AG10803 (cell line): ENCODE measurements at places on chromosomes 4 and X.

- peak; percentile 35 for DNase-seq
Observed at GRCh38 chr4:187656959-187657358, 338.6 kb upstream of the ZFP42 start.

GRCh38 chr4:7295911-7296660, 103.7 kb downstream of the SORCS2 start:
- peak; percentile 36 for DNase-seq

DNA sequence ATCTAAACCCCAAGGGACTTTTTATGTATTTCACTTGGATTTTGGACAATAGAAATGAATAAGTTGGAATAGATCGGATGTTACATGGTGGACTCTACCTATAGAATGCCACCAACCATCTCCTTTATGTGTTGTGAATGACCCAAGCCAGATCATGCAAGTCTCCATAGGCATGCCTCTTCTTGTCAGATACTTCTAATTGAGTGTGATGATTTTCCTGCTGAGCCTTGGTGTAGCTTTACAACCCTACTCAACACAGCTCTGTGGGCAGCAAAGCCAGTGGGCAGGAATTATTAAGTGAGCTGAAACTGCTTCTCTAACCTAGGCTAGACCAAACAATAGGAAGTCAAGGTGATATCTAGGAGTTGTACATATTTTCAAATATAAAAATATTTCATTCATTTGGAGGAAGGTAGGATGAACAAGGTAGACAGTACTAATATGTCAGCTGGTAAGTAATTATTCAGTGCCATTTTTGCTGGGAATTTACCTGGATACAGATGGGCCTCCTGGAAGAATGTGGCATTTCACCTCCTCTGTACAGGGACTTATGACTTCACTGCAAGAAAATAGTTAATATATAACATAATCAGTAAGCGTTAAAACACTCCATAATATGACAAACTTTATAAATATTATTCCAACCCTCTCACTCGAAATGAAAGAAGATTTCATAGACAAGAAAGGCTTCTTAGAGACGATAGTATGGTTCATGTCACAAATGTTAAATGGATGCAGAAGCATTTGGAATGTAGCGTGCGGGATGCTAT, 298.0 kb upstream of the FAT1 start:
- no peak for DNase-seq

GRCh38 chr4:8282134-8282641, 12.6 kb downstream of the HTRA3 start:
- DNase-seq: no peak

GRCh38 chrX:118802857-118803256, 20.8 kb upstream of the ZCCHC12 start:
- peak; percentile 34 for DNase-seq

DNA sequence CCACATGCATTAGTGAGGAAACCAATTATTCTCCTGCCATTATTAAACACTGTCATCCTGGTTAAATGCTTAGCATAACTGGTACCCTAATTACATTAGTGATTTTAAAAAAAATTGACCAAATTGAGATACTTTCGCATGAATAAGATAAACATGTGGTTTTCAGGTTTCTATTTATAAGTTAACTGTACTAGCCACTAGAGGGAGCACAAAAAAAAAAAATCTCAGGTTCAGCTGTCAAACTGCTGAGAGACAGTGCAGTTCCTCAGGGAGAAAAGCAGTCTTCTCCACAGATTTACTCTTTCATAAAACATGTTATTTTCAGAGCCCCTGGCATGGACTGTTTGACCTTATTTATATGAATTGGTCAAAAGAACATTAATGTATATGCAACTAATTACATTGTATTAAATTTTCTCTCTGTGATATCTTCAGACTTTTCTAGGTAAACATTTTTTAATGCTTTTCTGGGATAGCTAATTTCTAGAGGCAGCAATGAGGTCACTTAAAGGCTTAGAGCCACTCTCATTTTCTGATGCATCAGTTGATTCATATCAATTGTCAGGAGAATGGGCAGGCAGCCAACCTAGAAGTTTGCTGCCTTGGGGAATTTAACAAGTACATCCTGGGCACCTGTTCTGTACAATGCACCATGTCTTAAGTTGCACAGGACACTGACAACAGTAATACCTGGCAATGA, 167.5 kb downstream of the CDS1 start:
- peak; percentile 52 for DNase-seq

DNA sequence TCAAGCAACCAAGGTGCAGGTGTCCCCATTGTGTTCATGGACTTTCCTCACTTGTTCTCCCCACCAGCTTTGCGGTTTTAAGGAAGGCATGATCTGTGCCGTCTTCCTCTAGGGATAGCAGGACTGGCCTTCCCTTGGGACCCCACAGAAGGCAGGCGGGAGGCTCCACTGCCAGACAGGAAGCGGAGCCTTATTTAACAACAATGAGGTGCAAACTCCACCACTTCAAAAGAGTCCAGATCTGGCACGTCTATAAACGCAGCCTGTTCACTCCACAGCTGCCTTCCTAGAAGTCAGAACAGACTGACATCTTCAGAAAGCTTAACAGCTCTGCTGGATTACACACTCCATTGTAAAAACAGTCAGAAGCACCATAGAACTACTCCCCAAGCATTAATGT, 1.7 kb upstream of the GPR143 start:
- no peak for DNase-seq

DNA sequence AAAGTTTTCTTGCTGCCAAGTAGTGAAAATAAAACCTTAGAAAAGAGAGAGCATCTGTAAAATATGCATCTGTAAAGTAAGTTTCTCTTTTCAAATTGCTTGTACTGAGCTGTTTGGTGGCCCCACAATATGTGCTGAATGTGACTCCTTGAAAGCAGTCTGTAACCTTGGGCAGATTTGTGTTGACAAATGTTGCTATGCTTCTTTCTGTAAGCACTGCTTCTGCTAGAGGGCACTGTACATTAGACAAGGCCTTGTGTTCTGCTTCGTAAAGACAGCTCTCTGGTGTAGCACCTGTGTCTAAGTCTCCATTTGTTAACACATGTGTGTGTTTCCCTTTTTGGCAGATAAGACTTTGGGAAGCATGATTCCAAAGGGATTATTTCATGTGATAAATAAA, 56.6 kb upstream of the NRK start:
- no peak for DNase-seq

DNA sequence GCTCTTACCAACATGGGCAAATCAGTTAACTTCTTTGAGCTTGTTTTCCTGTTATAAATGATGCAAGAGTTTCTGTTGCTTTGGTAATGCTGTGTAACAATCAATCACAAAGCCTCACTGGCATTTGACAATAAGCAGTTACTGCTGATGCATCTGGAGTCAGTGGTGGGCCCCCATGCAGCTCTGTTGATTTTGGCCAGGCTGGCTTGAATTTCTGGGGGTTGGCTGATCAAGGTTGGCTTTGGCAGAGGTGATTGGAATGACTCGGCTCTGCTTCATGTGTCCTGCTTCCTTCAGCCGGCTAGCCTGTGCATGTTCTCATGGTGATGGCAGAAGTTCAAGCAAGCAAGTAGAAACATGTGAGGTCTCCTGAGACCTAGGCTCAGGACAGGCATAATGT, 90.4 kb downstream of the PHEX start:
- DNase-seq: peak; percentile 89
